ENCODE measurements at places on chromosomes 11 and 22.

DNA sequence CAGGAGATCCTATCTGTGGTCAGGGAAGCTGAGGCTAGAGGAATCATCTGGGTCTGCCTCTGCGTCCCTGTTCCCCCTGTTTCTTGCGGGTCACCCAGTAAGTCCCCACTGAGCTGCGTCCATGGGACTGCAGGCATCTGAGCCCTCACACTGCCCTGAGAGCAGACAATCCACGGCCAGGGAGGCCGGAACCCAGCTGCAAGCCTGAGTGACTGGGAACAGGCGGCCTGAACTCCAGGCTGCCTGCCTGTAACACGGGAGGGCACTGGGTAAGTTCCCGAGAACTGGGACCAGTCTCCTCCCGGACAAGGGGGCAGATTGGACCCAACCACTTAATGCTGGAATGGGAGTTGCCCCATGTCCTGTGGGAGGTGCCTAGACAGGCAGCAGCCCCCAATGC lies 727.4 kb downstream of the BRD1 start:
- no peak for DNase-seq

GRCh38 chr11:34044664-34045485 lies 6.7 kb upstream of the CAPRIN1 start:
- DNase-seq, result no peak

GRCh38 chr11:118859973-118860372 lies 23.7 kb upstream of the CXCR5 start:
- DNase-seq, result no peak

DNA sequence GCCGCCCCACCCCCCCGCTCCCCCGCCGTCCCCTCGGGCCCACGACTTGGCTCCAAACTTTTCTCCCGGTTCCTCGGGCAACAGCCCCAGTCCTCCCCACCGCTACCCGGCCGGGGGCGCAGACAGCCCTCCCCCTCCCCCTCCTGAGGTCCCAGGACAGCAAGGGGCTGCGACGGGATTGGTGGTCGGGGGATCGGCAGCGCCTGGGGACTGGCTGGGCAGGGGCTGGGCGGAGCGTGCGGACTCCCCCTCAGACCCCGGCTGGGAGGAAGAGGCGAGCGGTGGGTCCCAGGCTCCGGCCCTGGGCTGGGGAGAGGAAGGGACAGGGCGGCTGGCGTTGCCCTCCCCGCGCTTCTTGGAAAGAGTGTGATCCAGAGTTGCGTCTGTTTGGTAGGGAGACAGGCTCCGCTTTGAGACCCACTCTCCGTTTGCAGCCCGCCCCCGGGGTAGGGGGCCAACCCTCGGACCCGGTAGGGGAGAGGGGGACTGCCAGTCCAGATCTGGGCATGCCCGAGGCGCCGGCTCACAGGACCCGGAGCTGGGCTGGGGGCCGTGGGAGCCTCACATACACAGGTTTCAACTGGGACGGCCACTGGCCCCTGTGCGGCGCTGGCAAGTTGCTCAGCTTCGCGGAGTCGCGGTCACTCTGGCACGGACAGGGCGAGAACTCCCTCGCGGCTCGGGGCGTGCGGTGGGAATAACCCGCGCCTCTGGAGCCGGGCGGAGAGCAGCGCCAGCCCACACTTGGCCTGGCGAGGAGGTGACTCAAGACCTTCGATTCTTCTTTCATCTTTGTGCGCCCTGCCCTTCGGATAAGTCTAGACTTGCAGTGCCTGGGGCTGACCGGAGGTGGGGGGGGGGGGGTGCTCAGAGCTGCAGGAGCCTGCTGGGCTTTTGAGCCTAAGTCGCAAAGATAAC lies 999 bp downstream of the TSKU start:
- DNase-seq, result no peak

DNA sequence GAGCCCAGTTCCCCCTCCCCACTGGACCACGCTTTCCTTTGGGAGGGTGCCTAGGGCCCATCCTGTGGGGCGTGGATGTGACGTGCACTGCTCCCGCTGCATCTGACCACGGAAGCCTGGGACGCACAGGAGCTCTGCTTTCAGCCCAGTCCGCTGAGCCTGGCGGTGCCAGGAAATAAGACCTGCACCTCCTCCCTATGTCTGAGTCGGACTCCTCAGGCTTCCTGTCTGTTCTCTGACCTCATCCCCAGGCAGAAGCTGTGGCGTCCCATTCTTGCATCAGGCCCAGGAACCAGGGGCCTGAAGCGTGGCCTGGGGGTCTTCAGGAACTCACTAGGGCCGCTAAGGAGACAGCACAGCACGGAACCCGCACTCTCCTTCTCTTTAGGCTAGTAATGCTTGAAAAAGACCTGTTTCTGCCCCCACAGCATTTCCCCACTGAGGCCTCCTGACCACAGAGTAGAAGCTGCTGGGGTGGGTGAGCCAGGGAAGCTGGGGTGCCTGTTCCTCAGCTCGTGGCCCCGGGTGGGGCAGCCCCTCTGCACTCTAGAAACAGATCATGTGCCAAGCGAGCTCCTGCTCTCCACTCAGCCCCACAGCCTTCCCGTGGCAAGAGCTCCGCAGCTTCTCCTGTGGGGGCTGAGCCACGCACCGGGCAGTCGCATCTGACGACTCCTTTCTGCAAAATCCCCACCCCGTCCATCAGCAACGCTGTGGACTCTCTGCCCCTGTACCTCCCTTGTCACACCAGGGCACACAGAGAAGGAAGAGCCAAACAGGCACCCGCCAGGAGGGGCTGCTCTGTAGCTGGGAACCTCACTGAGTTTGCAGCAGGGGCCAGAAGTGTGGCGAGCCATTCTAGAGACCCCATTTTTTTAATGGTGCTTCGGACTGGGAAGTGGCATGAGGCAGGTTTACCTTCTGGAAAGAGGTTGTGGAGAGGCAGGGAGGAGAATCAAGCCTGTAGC lies 22.6 kb downstream of the MOV10L1 start:
- no peak for DNase-seq

- no peak for DNase-seq
These were observed 55.1 kb upstream of the GRK3 start for GRCh38 chr22:25509374-25509791.

DNA sequence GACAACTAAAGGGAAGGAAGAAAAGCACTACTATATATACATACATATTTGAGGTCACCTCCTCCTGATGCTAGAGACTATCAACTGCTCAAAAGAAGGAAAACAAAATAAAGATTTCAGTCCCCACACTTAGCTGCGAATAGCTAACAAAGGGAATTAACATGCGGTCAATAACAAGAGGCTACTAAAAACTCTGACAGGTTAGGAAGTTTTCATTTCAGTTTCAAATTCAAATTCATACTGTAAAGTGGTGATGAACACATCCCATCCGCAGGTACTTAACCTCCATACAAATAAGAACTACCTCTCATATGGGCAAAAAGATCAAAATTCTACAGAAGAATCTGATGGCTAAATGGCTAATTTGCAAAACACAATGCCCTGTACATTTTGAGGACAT lies 2.6 kb downstream of the NAP1L4 start:
- DNase-seq, result no peak

GRCh38 chr22:36662981-36663380 lies 40.6 kb downstream of the CACNG2 start:
- no peak for DNase-seq

DNA sequence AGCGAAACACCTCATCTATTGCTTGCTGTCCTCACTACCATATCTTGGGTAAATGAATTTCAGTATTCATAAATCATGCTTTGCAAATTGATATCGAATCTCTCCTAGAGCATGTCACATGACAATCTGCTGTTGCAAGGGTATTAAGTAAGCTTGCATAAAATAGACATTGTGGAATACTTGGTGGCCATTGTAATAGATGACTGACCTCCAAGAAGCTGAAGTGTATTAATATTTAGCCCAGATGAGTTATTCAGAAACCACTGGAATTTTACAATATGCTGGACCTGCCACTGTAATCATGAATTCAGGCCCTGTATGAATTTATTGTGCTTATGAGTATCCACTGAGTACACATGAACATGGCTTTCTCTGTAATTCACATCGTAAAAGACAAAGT lies 289.7 kb upstream of the ARHGAP42 start:
- no peak for DNase-seq

- DNase-seq, result no peak
These were observed 272.5 kb downstream of the SBF2 start for GRCh38 chr11:10021563-10021962.

GRCh38 chr22:20657963-20658362 lies 116.0 kb upstream of the SERPIND1 start:
- DNase-seq, result no peak

GRCh38 chr11:121656328-121657090 lies 203.7 kb upstream of the SORL1-AS1 start:
- DNase-seq, result no peak

- no peak for DNase-seq
These were observed 526.3 kb upstream of the RAG2 start for GRCh38 chr11:37124384-37124783.

DNA sequence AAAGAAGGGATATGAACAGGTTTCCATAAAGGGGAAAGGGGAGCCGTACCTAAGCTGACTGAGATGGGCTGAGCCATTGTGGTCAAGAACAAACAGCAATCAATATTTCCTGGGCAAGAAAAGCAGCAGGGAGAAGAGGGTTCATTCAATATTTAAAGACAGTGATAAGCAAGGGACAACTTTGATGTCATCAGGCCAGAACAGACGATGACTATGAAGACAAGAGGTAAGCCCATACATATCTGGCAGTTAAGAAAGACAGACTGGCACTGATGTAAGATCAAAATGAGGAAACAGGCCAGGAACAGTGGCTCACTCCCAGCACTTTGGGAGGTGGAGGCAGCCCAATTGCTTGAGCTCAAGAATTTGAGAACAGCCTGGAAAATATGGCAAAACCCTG lies 2.4 kb downstream of the OR5A2 start:
- no peak for DNase-seq

GRCh38 chr11:73221996-73222395 lies 3.9 kb downstream of the P2RY2 start:
- no peak for DNase-seq

DNA sequence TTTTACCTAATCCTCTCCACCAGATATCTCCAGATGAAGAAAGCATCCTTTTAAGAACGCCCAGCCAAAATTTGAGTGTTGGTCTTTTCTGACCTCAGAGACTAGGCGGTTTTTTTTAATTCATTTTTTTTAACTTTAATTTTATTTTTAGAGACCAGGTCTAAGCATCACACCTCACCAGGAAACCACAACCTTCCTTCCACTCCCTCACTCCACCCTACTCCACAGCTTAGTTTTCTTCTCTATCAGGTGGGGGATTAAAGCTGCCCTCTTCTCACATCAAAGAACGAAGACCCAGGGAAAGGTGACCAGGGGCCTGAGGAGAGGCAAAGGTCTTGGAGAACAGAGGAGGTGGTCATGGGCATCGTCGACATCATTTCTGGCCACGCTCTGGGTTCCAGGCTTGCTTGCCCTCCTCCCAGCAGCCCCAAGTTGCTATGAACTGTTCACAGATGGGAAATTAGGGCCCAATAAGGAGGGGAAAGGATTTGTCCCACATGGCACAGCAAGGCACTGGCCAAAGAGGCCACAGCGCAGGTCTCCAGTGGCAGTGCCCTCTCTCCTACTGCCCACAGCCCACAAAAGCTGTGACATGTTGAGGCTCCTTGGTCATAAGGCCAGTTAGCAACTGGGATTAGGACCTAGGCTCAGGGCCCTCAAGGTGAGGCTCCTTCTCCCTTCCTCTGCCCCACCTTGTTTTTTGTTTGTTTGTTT lies 1.4 kb upstream of the PEX16 start:
- DNase-seq, result no peak

DNA sequence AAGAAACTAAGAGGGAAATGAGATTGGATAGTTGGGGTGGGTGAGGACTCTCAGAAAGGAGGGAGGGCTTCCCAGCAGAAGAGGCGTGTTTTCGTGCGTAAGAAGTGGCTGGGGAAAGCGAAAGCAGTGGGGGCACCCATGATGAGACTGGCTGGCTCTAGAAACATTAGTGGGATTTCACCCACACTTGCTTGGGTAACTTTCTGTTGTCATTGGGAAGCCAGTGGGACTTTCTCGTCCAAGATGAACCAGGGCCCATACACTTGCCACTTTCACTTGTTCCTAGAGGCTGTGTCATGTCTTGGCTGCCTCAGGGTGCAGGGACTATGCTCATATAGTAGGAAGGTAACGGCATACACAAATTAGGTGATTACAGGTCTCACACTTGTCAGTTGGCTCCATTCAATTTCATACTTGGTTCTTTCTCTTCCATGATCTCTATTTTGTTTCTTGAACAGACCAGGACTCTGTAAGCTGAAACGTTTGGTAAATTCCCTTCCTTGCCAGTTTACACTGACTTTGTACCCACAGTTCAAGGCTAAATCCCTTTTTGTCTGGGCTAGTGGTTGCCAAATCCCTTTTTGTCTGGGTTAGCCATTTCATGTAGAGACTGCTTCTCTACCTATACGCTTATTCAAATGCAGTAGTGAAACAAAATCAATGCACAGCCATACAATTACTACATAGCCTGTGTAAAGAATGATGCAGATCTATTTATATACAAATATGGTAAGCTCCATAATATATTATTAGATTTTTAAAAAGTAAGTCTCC lies 42.0 kb upstream of the CXCR5 start:
- DNase-seq, result no peak

DNA sequence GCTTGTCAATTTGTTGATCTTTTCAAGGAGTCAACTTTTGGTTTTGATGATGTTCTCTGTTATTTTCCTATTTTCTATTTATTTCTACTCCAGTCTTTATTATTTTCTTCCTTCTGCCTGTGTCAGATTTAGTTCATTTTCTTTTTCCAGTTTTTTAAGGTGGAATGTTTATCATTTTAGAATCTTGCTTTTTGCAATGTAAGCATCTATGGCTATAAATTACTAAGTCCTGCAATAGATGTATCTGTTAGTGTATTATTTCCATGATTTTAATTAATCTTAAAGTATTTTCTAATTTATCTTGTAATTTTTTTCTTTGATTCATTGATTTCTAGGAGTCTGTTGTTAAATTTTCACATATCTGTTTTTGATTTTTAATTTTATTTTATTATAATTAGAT lies 81.7 kb downstream of the ARHGAP8 start:
- DNase-seq, result no peak

- DNase-seq, result no peak
These were observed 18.5 kb downstream of the MORC2 start for GRCh38 chr22:30949934-30950660.

DNA sequence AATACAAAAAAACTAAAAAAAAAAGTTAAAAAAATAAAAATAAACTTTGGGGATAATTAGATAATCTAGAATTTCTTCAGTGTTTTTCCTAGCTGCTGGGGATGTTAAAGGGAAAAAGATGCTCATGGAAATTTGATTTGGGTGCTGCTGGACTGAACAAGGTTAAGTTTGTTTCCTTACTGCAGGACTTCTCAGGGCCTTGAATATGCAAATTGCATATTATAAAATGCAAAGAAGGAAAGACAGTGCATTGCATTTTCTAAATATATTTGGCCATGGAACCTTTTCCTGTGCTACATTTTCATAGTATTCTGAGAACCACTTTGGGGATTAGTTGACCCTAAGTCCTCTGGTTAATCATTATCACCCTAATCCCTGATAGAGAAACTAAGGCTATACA lies 79.6 kb downstream of the ABTB2 start:
- DNase-seq, result no peak

DNA sequence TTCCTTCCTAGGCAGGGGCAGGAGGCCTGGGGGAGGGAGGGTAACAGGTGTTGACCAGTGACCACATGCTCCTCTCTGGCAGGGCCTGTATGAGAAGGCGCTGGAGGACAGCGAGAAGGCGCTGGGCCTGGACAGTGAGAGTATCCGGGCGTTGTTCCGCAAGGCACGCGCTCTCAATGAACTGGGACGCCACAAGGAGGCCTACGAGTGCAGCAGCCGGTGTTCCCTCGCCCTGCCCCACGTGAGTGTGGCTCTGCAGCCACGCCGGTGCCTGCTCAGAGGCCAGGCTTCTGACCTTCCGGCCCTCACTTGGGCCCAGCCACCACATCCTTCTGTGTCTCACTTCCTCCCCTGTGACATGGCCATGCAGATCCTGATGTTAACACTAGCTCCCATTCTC lies 25.8 kb downstream of the ZC3H7B start:
- DNase-seq, result no peak
